ENCODE measurements at places on chromosomes 11 and 22.

- DNase-seq: no peak
Measured at GRCh38 chr11:35142481-35143075, 3.6 kb downstream of the CD44 start.

DNA sequence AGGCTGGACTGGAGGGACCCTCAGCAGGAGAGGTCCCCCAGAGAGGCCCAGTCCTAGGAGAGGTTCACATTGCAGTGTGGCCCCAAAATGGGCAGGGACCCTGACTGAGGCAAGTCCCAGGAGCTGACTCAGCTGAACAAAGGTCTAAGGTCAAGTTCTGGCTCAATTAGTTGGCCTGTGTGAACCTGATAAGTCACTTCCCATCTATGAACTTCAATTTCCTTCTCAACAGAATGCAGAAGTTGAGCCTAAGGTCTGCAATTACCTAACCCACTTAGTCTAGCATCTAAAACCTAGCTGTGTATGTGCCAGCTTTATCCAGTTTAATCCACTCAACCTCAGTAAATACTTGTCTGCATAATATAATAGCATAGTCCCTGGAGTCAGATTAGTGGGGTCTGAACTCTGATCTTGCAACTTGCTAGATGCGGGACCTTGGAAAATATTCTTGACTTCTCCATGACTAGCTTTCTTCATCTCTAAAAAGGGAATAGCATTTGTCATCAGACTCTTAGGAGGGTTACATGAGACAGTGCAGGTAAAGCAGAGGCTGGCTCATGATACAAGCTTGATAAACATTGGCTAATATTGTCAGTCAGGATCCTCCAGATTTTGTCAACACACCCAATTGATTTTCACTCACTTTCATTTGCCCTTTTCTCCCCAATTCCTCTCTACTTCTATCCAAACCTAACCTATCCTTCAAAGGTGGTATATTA lies 465.5 kb downstream of the INSC start:
- no peak for DNase-seq

DNA sequence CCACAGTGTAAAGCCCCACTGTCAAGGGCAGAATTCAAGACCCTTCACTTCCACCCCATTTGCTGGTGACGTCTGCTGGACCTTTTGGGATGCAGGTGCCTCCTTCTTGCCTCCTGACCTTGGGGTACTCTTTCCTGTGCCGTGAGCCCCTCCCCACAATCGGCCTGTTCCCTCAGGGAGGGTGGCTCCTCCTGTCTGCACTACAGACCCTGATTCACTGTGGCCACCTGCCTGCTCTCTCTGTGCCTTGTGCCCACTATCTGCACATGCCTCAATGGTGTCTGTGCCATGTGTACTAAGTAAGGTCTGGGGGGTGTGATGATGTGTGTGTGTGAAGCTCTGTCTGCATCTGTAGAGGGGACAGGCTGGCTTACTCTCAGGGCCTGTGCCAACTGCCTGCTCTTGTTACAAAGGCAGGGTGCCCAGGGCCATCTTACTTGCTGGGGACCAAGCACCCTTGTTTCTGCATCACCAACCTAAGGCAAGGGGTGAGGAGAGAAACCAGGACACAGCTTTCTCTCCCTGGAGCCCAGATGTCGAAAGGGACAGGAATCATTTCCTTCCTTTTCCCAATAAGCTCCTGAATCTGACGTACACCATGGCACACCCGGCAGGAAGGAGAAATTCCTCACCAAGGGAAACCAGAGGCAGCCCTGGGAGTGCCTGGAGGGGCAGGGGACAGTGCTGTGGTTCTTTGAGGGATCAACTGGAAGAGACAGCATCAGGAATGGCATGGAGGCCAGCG lies 3.7 kb downstream of the PPM1F start:
- DNase-seq: no peak

DNA sequence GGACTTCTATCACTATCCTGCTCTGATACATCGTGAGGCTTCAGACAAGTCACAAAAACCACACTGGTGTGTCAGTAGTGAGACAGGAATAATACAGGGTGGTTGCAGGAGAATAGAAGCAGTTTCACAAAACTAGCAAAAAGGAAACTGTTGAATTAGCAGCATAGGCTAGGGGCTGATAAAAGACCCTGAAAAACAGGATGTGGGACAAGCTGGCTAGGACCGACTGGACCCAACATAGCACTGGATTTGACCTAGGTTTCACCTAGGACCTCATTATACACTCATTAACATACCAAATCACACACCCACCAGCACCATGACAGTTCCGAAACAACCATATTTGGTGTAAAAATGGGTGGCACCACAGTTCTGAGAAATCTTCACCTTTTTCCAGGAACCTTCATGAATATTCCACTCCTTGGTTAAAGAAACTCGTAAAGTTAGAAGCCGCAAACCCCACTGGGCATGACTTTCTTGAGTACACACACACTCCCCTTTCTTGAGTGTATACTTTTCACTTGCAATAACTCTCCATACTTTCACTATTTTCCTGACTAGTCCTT lies 76.2 kb downstream of the SLC1A2 start:
- DNase-seq: no peak

DNA sequence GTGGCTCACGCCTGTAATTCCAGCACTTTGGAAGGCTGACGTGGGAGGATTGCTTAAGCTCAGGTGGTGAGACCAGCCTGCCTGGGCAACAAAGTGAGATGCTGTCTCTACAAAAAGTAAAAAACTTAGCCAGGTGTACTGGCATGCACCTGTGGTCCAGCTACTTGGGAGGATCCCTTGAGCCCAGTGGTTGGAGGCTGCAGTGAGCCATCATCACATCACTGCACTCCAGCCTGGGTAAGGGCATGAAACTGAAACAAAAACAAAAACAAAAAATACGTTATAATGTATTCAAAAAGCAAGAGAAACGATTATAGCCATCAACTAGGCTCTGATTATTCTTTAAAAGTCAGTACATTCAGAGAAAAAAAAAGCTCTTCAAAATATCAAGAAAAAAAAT lies 62.5 kb downstream of the TCF20 start:
- no peak for DNase-seq

DNA sequence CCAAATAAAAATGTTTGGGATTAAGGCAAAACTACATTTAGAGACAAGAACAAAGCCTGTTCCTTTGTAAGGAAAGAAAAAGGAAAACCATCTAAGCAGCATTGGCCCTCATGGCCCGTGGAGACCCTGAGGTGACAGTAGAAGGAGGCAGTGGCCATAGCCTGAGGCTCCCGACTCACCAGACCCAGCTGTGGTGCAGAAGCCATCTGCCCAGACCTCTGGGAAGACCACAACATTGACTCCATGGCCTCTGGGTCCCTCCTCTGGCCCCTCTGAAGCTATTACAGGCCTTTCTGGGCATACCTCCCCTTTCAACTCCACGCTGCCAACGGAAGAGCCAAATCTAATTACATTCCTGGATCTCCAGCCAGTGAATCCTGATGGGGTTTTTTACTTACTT lies 6.4 kb downstream of the PRAME start:
- no peak for DNase-seq

DNA sequence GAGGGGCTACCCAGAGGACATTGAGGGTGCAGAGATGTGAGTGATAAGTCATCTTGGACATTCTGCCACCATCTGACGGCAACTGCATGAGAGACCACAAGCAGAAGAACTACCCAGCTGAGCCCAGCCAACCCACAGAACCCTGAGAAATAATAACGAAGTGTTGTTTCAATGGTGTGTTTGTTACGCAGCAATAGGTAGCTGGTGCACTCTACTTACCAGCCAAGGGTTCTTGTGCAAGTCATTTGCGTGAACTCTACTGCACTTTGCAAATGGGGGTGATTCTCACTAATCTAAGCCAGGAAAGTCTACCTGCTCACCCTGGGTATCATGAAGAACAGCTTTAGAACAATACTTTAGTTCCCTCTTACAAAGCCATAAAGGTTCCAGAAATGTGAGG lies 15.8 kb upstream of the CELSR1 start:
- no peak for DNase-seq

GRCh38 chr11:66333896-66334604 lies 2.2 kb downstream of the RIN1 start:
- DNase-seq: no peak

GRCh38 chr11:43732225-43732624 lies 51.7 kb downstream of the HSD17B12 start:
- no peak for DNase-seq

- DNase-seq: no peak
Measured at GRCh38 chr11:109984634-109985289, 108.4 kb upstream of the ZC3H12C start.

DNA sequence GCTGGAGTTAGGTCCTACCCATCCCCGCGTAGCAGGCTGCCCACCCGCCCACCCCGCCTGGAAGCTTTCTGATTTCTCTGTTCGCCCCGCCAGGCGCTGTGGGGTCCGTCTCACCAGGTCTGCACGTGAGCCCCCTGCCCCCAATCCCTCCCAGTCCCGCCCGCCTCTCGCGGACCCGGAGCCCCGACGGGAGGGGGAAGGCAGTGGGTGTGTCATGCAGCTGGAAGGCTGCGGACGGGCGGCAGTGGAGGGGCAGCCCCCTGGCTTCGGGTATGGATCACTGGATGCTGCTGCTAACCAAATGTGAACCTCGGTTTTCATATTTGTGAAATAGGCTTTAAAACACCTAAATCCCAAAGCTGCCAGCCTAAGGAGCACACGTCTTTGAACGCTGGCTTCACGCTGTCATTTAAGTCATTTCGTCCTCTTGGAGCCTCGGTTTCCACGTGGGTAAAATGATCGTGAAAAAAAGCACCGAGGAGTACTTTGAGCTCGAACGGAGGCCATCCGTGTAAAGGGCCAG lies 568 bp upstream of the BIK start:
- DNase-seq: no peak

DNA sequence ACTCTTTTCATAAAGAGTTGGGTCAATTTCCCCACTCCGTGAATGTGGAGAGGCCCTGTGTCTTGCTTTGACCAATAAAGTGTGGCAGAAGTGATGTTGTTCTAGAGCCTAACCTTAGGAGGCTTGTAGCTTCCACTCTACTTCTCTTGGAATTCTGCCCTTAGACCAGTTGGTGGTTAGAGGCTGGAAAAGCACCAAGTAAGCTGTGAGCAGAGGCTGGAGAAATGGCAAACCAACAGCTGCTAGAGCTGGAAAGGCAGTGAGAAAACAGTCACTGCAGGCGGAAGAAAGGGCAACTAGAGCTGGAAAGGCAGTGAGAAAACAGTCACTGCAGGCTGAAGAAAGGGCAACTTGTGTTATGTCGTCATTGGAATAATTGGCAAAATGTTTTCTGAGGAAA lies 29.8 kb upstream of the MSANTD2 start:
- no peak for DNase-seq

DNA sequence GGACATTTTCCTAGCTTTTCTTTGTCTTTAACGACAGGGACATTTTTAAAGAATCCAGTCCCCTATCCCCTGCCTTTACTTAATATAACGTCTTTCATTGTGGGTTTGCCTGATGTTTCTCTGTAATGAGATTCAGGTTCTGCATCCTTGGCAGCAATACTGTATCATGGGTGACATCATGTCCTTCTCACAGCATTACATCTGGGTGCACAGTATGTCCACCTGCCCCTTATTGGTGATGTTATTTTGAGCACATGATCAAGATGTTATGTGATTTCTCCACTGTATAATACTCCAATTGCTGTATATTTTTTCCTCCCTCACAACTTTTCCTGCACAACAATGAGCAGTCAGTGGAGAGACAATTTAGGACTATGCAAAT lies 9.7 kb upstream of the STK33 start:
- no peak for DNase-seq

DNA sequence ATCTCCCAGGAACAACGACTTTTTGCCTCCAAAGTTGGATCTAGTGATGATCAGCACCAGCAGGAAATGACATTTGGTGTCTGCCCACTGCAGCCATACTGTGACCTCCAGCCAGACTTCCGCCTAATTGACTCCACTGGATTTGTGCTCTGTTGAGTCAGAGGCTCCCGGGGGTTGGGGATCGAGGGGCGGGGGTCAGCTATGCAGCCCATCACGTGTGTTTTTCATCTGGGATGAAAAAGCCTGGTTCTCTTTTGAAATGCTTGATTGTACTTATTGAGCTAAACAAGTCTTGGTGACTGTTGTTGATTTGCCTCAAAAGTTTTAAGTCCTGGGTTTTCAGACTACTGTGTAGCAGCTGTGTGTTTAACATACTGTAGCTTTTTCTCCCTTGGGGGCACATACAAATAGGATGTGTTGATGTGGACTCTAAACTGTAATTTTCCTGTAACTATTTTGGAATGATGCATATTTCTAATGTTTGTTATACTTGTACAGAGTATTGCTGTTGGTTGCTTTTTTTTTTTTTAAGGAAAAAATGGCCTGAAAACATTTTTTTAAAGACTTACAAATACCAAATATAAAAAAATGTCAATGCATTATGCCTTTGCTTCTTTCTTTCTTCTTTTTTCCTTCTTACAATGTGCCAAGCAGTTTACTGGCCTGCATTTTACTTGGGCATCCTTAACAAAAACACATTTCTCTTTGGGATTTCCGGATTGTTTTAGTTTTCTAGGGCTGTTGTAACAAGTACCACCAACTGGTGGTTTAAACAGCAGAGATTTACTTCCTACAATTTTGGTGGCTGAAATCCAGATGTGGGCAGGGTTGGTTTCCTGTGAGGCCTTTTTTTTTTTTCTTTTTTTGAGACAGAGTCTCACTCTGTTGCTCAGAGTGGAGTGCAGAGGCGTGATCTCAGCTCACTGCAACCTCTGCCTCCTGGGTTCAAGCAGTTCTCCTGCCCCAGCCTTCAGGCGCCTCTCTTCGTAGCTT lies 46.1 kb upstream of the OR4B1 start:
- DNase-seq: no peak

DNA sequence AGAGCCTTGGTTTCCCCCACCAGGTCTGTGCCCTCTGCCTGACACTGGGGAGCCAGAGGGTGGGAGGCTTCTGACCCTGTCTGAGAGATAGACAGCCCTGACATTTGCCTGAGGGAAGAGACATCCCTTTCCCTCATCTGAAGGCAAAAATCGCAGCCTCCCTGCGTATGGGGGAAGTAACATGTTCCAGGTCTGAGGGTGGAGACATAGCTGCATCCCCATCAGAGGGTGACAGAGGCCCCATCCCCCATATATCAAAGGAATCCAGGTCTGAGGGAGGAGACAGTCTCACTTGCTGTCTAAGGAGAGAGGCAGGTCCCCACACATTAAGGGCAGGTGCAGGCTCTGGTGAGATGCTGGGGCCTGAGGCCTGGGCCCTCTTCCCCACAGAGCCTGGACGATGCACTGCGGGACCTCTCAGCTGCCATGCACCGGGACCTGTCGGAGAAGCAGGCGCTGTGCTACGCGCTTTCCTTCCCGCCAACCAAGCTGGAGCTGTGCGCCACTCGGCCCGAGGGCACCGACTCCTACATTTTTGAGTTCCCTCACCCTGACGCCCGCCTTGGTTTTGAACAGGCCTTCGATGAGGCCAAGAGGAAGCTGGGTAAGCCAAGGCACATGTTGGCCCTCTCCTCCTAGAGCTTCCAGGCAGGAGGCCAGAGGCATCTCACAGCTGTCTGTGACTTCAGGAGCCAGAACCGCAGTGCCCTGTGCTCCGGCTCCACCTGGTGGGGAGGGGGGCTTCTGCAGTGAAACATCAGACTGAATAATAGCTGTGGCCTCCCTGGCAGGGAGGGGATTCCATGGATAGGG lies 16.1 kb upstream of the RELT start:
- DNase-seq: no peak

Data from midbrain (tissue), 1 donor.